Muscle of back (tissue), 13 donors: ENCODE measurements at places on chromosomes 6 and 20.

DNA sequence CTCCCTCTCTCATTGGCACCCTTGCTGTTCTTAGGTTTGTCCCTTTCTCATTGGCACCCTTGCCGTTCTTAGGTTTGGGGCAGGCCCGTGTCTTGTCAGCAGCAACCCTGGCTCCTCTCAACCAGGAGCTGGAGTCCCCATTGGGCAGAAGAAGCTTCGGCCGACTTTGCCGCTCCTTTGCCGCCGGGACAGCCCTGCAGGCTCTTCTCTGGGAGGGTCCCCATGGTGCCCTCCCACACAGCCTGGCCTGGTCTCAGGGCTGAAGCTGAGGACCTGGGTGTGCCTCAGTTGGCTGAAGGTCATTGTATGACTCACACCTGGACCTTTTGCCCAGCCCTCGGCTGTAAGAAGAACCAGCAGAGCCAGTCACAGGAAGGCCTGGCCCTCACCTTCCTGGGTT is 59.6 kb downstream of the PPP1R14C start:
- no peak for DNase-seq

DNA sequence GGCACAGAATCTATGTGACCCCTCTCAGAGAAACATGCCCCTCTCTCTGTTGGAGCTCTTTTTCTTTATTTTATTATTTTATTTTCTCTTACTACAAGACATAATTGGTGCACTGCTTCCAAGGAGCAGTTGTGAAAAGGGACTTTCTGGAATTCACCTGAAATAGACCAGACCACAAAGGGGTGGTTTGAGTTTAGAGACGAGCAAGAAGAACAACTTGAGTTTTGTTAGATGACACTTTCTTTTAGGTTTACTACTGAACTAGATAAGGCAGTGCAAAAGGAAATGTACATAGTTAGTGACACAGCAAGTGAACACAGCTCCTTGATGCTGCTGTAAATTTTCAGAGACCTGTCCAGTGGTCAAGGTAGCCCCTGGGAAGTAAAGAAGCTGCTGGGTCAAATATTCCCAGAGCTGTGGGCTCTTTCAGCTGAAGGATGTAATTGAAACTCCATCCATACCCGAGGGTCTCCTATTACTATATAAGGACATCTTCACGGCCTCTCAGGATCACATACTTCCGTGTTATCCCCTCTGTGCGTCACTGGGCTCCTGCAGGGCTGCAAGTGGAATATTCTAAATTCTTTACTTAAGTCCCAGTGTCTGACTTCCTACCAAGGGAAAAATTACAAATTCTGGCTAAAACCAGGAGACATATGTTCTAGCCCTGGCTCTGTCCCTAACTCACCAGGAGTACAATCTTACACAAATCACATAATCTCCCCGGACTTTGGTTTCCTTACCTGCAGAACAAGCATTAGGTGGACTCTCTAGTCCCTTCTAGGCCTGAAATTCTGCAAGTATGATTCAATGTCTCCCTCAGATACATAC is 69.1 kb upstream of the ADTRP start:
- DNase-seq: no peak

- DNase-seq: no peak
Measured at GRCh38 chr20:2285613-2286012, 10.2 kb upstream of the TGM3 start.

DNA sequence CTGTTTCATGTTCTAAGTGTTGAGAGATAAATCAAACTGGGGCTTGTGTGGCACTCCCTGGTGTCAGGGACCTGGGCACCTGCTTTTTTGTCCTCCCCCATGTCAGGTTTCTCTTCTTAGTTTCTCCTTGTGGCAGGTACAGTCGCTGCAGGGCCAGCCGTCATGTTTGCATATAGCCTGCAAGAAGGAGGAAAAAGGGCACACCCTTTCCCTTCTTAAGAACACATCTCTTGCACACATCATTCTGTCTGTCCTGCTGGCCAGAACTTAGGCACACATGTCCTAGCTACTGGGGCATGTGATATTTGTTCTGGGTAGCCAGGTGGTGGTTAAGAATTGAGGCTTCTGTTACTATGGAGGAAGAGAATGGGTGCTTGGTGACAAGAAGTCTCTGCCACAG is 27.9 kb downstream of the CDC5L start:
- no peak for DNase-seq

DNA sequence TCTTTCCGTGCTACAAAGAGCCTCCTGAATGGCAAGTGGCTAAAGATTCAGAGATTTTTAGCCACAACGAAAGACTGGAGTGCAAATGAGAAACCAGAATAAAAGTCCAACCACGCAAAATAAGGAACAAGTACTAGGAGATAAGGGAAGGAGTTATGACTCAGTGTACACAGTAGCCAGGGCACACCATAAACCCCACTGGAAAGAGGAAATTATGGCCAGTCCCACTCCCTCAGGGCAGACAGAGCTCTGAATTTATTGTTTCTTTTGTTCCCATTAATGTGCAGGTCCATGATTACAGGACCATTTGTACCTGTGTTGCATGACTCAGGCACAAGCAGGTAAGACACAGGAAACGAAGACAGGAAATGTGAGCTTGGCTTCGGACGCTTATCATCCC is 150.3 kb upstream of the PREP start:
- DNase-seq: no peak

GRCh38 chr6:110875548-110876169 is 1.1 kb downstream of the AMD1 start:
- no peak for DNase-seq

DNA sequence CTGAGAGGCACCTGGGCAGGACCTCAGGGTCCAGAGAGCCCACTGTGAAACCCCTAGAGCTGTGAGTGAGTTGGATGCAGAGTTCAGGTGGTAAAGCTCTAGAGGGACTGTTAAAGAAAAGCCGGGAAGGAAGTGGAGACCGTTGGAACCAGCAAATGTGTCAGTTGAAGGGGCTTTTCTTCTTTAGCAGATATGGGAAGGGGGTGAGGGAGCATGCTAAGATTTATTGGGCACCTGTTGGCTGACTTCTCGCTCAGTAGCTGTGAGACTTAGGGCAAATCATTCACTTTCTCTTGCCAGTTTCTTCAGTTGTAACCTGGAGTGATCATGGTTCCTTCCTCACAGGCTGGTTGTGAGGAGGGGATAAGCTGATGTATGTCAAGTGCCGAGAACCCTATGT is 287.7 kb downstream of the DHX35 start:
- DNase-seq: no peak

DNA sequence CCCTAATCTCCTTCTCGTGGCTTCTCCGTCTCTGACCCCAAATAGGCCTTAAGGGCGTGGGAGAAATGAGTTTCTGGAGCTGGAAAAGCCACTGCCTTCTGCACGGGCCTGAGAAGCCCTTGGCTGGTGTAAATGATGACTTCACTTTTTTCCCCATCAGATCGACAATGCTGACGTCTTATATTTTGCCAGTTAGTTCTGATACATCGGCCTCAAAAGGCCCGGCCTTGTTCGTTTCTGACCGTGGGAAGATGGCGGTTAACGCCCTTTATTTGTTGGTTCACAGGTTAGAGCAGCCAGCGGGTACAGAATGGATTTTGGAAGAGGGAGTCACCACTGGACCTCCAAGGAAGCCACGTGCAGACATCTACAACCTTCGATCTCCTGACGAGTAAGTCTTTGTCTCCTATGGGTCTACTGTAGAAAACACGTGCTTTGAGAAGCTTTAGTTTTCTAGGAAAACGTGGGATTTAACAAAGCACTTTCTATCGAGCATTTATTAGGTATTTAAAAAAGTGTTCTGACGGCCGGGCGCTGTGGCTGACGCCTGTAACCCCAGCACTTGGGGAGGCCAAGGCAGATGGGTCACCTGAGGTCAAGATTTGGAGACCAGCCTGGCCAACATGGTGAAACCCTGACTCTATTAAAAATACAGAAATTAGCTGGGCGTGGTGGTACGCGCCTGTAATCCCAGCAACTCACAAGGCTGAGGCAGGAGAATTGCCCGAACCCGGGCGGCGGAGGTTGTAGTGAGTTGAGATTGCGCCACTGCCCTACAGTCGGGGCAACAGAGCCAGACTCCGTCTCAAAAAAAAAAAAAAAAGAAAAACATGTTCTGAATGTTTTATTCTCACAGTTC is 1.2 kb upstream of the ZNFX1 start:
- no peak for DNase-seq

GRCh38 chr6:85866758-85867401 is 224.2 kb upstream of the SYNCRIP start:
- DNase-seq: no peak

GRCh38 chr20:23214903-23215302 is 128.8 kb upstream of the CD93 start:
- no peak for DNase-seq

DNA sequence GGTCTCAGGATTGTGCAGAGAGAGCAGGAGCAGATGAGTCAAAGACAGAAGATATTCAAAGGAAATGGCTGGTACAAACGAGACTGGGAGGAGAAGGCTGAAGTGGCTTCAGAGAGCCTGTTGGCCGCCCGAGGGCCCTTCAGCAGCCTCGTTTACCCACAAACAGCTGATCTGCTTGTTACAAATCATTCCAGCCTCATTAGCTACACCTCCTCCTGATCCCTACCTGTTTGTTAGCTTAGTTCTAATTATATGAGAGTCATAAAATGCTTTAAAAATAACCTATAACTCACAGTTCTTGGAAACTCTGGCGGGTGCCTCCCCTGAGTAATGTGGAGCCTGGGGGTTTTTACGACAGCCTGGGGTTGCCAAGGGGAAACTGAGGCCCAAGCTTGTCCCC is 12.6 kb downstream of the GLP1R start:
- no peak for DNase-seq

DNA sequence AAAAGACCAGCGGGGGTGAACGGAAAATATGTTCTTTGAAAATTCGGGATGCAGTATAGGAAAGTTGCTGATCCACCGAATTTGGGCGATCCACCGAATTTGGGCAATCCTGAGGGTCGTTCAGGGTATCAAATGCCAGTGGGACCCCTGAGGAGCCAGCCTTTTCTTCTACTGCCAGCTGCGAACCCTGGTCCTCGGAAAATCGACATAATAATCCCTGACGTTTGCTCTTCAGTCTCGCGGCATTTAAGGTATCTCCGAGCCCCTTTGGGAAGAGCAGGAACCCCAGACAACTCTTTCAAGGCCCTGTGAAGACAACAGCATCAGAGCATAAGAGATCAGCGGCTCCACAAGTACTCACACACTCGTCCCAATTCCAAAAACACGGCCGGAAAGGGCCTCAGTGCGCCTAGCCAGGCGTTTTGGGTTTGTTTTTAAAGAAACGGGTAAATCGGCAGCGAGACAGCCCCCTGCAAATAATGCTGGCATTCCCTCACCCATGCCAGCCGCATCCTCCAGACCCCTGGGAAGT is 1.0 kb downstream of the SIM1 start:
- DNase-seq: no peak

GRCh38 chr6:167300902-167301777 is 10.0 kb downstream of the UNC93A start:
- DNase-seq: no peak

DNA sequence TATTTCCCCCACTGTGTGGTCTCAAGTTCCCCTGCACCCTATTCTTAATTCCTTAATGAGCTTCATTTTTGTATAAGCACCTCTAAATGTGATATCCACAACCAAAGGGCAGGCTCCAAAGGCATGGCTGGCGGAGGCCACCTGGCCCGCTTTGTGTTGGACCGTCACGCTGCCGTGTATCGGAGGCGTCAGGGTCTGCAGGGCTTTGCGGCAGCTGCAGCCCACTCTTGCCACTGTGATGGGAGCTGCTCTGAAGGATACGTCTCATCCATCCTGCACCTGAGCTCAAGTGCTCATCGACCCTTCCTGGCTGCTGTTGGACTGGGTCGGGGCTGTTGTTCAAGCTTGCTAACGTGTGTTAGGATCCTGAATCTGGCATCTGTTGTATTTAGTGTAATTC is 177.6 kb downstream of the ARID1B start:
- no peak for DNase-seq

DNA sequence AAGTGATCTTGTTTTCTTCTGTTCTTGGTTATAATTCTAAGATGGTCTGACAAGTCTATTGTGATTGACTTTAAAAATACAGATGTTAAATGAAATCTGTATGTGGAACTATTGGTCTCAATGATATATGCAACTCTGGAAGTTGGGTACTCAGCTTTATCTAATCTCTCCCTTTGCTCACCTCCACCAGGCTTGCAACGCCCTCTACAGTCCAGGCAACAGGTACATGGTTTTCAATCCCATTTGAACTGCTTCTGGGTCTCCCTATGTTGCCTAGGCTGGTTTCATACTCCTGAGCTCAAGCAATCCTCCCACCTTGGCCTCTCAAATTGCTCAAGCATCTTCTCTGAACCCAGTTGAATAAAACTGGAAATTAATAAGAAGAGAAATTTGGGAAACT is 25.6 kb upstream of the HLA-DQB1 start:
- DNase-seq: no peak

DNA sequence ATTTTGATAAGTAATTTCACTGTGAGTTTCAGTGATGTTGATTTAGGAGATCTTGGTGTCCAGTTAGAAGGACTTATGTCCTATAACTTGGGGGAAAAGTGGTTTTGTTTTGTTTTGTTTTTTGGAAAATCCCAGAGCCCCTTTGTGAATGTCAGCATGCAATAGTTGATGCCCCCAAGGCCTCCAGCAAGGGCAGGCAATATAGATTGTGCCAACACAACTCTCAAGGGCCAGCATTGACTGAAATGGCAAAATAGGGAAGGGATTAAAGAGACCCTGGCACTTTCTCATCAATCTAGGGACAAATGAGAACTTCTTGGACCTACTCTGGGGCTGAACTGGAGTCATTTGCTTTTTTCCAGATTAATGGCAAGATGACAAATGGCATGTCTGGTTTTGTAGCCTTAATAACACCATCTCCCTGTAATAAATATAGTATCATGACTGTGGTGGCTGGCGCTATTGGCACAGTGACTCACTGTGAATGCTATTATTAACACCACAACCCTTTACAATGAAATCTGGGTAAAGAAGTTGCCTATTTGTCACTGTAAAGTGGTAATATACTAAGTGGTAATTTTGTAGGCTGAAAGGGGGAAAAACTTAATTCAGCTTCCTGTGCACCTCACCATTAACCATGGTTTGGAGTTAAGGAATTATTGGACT is 51.8 kb downstream of the ABRACL start:
- no peak for DNase-seq

DNA sequence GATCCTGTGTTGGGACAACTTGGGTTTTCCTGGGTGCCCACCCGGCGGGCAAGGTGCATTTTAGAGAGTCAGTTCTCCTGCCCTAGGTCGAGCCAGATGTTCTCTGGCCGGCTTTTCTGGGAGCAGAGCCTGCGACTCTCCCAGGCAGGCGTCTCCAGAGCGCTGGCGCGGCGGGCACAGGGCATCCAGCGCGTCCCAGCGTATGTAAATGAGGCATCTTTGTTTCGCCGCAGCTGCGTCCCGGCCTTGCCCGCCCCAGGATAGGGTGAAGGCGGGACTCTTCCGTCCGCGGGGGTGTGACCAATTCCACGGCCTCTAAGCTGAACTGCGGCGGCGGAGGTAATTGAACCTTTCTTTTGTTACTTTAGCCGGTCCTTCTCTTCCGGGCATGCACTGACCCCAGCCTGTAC is 9.1 kb downstream of the GRIK2 start:
- no peak for DNase-seq
